SK-N-DZ (cell line): ENCODE measurements at places on chromosomes 16 and 17.

DNA sequence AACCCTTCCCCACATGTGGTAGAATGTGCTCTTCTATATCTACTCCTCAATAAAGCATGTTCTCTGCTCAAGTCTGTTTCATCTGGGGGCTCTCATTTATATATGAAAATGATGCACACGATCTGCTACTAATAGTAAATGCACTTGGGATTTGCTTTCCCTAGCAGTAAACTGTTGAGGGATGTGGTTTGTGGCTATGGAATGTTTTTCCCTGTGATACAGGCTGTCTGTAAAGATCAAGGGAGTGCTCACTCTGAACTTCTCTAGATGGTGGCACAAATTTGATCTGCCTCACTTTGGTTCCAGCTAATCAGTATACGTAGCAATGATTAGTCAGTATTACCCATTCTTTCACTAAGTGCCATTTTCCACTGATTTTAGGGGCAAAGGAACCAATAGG lies 18.8 kb downstream of the TAC4 start:
- DNase-seq, result no peak

DNA sequence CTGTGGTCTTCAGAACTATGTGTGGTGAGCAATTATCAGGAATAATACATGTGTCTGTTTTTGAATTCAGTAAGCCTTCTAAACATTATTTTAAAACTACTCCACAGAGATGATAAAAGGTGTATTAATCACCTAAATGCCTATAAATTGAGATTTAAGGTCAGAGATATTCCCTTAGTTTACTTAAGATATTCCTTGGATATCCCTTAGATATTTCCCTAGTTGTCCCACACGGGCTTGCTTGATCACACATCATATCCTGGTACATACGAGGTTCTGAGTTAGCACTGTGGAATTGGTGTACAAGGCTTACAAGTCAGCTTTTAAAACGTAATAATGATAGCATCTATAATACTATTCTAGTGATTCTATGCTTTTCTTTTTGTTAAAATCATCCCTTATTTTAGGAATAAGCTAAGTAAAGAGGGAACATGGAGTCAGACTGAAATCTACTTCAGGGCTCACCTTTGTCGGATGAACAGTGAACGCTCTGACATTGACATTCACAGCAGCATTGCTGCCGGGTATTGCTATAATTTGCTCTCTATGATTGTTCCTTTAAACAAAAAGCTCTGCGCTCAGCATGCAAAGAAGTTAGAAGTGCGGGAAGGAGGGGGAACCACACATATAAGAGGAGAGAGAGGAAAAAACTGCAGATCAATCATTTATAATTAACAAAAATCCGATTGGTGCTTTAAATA lies 136.5 kb downstream of the SKAP1 start:
- DNase-seq, result no peak

DNA sequence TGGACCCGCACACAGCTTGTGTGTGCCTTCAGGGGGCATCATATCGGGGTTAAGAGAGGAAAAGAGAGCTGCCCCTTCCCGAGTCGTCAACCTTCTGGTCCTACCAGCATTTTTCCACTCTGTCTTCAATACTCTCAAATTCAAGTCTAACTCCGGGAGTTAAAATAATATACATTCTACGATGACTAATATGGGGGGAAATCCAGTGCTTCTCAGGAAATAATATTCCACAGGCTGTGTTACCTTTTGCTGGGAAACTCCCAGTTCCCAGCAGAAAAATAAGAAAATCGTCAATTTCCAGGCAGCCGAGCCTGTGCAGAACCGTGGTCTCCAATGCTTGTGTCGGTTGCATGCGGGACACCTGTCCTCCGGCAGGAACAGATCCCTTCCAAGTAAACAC lies 105.0 kb upstream of the FOXF1 start:
- no peak for DNase-seq

DNA sequence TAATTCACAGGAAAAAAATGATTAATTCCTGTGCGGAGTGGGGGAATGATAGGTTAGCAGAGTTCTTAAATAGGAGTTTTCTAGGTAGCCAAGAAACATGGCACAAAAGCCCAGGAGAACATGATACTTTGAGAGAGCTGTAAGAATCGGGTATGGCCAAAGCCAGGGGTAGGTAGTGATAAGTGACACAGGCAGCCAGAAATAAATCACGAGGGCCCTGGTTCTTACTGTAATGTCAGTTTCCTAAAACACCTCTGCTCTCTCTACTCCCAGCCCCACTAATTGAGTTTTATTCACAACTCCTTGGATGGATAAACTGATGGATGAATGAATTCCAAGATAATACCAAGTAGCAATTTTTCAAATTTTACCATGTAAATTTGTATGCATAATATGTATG lies 54.1 kb downstream of the VAT1L start:
- no peak for DNase-seq

DNA sequence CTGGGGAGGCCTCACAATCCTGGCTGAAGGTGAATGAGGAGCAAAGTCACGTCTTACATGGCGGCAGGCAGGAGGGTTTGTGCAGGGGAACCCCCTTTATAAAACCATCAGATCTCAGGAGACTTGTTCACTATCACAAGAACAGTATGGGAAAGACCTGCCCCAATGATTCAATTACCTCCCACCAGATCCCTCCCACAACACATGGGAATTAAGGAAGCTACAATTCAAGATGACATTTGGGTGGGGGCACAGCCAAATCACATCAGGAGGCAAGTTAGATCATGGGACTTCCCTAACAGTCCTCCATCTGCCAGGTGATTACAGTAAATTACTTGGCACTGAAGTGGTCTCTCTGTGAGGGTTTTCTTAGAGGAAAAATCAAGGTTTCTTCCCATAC lies 5.3 kb downstream of the TMEM114 start:
- DNase-seq, result no peak

DNA sequence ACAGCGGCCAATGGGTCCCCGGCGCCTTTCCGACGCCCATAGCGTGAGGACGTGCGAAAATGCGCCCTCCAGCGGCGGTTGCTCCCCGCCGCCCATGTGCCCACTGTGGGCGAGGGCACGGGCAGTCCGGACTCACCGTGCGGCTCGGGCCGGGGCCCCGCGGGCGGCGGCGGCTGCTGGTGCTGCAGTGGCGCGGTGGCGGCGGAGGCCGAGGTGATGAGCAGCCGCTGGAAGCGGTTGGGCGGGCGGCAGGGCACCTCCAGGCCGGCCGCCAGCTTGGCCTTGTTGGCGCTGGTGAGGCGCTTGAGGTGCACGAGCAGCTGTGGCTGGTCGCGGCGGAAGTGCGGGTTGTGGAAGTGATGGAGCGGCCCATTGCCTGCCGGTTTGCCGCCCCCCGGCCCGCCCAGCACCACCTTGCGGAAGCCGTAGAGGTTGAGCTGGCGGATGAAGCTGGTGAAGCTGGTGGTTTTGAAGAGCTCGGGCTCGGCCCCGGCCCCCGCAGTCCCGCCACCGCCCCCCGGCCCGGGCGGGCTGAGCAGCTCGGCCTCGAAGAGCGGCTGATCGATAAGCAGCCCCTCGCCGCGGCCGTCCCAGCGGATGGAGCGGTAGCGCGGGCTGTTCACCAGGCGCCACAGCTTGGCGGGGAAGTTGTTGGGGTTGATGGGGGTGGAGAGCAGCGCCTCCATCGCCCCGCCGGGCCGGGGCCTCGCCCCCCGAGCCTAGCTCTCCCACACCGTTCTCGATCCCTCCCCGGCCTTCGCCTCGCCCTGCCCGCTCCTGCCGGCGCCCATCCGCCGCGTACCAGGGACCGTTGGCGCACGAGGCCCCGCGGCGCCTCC lies at the start of gene HSF5:
HSF5 (minus strand) TSS at position 820 of the 839 bp plus-strand sequence; CDS start at position 686, 134 bp downstream.
- DNase-seq, result no peak

DNA sequence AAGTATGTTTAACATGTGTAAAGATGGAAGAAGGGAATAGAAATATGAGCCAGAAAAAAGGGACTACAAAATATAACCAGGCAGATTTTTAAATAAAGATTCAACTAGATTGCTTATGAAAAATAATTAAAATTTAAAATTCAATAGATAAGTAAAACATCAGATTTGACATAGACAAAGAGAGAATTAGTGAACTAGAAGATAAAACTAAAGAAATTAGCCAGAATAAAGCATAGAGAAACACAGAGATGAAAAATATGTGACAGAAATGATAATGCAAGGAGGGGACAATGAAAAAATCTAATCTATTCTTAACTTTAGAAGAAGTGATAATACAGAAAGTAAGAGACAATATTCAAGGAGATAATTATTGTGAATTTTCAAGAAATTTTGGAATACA lies 222.6 kb upstream of the PMFBP1 start:
- no peak for DNase-seq

GRCh38 chr17:3879186-3879585 lies 13.7 kb downstream of the CAMKK1 start:
- DNase-seq, result peak; percentile 71

DNA sequence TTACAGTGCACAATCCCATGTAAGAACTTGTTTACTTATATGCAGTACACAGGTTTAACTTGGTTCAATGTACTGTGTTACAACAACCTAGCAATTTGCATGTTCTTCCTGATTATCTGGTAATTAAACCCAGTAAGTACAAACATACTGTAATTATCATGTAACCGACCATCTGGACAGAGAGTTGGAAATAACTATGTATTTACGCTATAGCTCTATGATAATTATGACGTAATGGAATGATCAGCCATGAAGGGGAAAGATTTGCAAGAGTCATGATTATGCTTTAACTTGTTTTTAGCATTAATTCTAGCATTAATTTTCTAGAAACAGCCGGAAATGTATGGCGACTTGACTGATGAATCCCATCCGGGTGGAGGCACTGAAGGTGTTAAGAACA lies 74.8 kb upstream of the SALL1 start:
- no peak for DNase-seq

GRCh38 chr17:39934324-39934723 lies 6.8 kb downstream of the LRRC3C start:
- no peak for DNase-seq

DNA sequence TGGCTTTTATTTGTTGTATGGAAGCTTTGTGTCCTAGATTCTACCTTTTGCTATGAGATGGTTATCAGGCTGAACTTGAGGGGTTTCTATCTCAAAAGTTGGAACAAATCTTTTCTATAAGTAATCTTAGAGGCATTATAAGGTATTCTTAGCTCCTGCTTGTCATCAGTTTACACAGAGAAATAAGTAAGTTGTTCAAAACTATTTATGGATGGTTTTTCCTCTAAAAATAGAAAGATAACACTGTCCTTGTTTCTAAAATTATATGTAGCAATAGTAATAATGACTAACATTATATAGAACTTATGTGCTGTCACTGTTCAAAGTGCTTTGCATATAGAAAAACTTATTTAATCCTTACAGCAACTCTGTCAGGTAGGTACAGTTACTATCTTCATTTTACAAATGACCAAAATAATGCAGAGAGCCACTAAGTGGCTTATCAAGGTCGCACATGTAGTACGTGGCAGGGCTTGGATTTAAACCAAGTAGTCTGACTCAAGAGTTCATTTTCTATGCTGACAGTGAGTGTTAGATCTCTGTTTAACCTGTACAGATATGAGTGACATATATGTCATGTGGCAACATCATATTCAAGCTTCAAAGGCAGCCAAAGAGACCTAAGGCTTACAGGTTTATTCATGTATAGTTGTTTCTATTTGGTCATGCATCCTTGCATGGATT lies 59.0 kb downstream of the PHKB start:
- DNase-seq, result no peak

- DNase-seq, result peak; percentile 24
These were observed 453.3 kb downstream of the KCNJ2 start for GRCh38 chr17:70622368-70623260.

- no peak for DNase-seq
These were observed 144.6 kb downstream of the SNX29 start for GRCh38 chr16:12120982-12121652.

GRCh38 chr17:56966338-56966737 lies 5.5 kb upstream of the COIL start:
- no peak for DNase-seq

GRCh38 chr16:8571061-8571596 lies 19.2 kb downstream of the TMEM114 start:
- no peak for DNase-seq

DNA sequence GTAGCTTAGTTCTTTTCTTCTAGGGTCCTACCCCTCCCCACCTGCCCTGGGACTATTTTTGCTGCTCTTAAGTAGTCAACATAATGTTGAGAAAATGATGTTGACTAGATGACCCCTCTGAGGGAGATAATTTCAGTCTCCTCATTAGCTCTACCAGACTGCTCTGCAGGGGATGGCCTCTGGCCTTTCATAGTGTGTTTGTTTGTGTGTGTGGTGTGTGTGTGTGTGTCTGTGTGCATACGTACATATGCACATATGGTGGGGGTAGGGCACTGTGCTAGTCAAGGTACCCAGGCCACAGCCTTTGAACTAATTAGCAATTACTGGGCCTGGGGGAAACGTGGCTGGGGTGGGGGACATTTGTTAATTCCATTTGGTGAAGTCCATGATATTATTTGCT lies 254.0 kb downstream of the SHISA9 start:
- DNase-seq, result no peak

DNA sequence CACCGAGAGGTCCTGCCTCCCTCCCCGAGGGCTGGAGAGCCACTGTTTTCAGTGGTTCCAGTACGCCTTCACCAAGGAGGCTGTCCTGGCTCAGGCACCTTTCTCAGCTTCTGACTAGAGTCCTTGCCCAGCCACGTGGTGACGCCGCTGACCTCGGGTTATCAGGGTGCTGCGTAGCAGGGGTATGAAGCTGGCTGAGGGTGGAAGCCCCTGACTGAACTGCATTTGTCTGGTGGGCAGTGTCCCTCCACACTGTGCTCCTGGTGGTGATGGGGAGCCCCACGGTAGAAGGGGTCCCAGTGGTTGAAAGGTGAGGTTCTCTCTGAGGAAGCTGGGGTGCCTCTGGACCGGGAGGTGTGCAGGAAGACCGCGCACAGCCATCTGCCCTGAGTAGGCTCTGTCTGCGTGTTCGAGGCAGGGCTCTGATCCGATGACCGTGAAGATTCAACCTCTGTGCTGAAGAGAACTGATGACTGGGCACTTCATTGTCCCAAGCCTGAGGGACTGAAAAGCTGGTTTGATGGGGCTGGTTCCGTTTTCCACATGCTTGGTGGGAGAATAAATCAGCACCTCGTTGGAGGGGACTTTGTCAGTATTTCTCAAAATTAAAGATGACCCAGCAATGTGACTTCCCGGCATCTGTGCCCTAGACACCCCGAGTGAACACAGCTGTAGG lies 2.5 kb downstream of the ACSF3 start:
- no peak for DNase-seq

DNA sequence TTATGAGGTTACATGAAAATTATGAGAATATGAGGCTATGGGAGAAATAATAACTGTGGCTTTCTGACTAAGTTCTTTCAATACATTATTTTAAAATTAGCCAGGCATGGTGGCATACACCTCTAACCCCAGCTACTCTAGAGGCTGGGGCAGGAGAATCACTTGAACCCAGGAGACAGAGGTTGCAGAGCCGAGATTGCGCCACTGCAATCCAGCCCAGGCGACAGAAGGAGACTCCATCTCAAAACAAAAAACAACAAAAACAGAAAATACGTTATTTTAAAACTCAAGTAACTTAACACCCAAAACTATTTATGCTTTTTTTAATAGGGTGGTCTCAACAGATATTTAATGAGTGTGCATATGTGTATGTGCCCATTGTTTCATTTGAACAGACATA lies 2.4 kb upstream of the RFFL start:
- no peak for DNase-seq
